ENCODE measurements at places on chromosomes 13 and 19.

- DNase-seq: no peak
Measured at GRCh38 chr19:4557144-4557970, 2.1 kb downstream of the SEMA6B start.

GRCh38 chr19:43555185-43555770 is 20.0 kb downstream of the XRCC1 start:
- DNase-seq: peak; percentile 83

DNA sequence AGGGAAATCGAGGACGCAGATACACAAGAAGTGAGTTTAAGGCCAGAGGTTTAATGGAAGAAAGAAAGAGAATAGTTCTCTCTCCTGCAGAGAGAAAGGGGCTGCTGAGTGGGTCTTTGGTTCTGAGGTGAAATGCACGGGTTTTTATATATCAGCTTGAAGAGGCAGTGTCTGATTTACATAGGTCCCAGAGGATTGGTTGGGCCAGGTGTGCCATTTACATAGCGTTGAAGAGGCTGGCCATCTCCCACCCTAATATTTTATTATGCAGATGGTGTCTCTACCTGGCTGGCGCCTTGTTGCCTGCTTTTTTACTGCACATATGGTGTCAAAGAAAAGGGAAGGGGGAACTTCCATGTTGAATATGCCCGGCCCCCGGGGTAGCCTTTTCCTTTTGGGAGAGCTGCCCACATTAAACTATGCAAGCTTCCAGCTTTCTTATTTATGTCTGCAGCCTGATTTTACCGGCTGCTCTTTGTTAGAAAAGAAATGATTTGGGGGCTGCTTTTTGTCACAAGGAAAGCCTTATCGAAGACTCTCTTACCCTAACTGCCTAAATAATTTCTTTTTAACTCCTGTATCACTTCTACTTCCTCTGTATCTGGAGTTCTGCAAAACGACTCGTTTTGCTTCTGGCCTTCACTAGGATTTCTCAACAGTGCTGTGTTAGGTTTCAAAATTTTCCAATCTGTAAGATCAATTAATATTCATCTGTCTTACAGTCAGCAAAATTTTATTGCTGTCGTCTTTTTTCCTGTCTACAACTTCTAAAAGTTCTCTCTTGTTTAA is 268.5 kb downstream of the B3GLCT start:
- peak; percentile 32 for DNase-seq

DNA sequence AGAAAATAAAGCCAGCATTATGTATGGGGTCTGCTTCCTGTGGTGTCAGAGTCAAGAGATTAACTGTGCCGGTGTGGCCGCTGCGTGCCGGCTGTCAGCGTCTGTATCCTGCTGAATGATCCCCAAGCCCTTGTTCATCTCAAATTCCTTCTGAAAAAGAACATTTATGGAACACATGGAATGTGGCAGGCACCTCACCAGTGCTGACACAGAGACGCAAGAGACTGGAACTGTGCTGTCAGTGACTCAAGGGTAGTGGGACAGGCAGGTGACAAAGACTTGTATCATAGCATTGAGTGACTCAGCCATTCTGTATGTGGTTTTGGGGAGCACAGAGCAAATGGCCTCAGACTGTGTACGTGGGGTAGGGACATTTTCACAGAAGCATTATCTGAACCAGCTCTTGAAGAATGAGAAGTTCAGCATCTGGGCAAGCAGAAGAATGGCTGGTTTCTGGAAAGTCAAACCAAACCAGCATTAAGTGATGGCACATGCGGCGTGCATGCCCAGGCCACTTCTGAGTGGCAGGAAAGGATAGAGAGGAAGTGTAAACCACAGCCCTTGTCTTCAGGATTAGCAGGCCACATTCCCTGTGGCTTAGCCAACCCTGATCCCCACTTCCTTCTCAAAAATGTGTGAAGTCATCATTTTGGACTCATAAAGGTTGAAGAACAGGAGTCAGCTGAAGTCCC is 54.0 kb upstream of the IRS2 start:
- no peak for DNase-seq

- peak; percentile 46 for DNase-seq
Measured at GRCh38 chr19:14434543-14435319, 1.6 kb downstream of the PKN1 start.

GRCh38 chr19:2983351-2984214 is 6.2 kb downstream of the TLE6 start:
- peak; percentile 86 for DNase-seq

- no peak for DNase-seq
Measured at GRCh38 chr13:36666477-36667229, 7.2 kb upstream of the SERTM1 start.

GRCh38 chr13:44198826-44199225 is 174.8 kb upstream of the SERP2 start:
- DNase-seq: no peak

GRCh38 chr19:36136964-36137686 is 2.7 kb upstream of the CAPNS1 start:
- DNase-seq: no peak

- DNase-seq: no peak
Measured at GRCh38 chr13:37089495-37089894, 16.0 kb downstream of the CSNK1A1L start.

DNA sequence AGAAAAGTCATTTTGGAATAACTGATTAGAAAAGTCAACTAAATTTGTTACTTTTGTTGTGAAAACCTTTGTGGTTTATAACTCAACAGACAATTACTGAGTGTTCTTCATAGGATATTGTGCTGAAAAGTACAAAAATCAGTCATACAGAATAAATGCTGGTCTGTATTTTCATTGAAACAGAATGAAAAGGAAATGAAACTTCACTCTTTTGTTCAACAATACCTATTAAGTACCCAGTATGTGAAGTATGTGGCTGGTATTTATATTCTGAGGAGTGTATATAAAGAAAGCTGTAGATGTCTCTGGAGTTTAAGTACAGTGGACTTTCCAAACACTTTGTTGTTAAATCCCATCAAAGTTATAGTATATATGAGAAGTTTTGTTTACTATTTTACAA is 828.4 kb upstream of the ATXN8OS start:
- no peak for DNase-seq

GRCh38 chr13:40656358-40656757 is 10.1 kb downstream of the FOXO1 start:
- DNase-seq: no peak

DNA sequence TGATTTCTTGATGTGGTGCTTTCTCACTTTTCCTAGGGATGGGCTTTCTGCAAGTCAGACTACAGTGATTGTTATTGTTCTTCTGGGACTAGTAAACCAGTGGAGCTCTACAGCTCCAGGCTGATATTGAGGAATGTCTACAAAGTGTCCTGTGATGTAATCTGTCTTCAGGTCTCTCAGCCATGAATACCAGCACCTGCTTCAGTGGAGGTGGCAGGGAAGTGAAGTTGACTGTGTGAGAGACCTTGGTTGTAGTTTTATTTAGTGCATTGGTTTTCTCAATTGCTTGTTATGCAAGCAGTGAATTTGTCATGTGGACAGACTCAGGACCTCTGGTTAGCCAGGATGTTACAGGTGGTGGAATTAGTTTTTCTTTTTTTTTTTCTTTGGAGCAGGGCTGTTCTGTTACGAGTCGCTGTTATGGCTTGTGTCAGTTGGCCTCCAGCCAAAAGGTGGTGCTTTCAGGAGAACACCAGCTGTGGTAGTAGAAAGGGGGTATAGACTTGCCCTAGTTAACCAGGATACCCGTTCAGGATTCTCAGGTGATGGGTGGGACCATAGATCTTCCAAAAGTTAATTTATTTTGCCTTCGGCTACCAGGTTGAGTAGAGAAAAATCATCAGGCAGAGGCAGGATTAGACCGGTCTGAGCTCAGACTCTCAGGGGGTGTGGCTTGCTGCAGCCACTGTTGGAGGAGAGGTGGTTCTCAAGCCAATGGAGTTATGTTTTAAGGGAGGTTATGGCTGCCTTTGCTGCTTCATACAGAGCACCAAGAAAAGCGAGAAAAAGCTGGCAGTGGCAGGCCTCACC is 11.9 kb upstream of the ZNF675 start:
- DNase-seq: peak; percentile 1

GRCh38 chr19:17963936-17964691 is 2.8 kb upstream of the KCNN1 start:
- no peak for DNase-seq

- DNase-seq: no peak
Measured at GRCh38 chr19:57905258-57905657, 11.1 kb downstream of the ZNF417 start.

- DNase-seq: no peak
Measured at GRCh38 chr13:109126891-109127641, 497.7 kb downstream of the MYO16 start.

- DNase-seq: no peak
Measured at GRCh38 chr13:49563516-49563915, 21.8 kb downstream of the RCBTB1 start.

- DNase-seq: no peak
Measured at GRCh38 chr13:32577032-32577431, 9.2 kb upstream of the PDS5B start.

GRCh38 chr19:48668332-48668731 is 4.5 kb downstream of the NTN5 start:
- no peak for DNase-seq

DNA sequence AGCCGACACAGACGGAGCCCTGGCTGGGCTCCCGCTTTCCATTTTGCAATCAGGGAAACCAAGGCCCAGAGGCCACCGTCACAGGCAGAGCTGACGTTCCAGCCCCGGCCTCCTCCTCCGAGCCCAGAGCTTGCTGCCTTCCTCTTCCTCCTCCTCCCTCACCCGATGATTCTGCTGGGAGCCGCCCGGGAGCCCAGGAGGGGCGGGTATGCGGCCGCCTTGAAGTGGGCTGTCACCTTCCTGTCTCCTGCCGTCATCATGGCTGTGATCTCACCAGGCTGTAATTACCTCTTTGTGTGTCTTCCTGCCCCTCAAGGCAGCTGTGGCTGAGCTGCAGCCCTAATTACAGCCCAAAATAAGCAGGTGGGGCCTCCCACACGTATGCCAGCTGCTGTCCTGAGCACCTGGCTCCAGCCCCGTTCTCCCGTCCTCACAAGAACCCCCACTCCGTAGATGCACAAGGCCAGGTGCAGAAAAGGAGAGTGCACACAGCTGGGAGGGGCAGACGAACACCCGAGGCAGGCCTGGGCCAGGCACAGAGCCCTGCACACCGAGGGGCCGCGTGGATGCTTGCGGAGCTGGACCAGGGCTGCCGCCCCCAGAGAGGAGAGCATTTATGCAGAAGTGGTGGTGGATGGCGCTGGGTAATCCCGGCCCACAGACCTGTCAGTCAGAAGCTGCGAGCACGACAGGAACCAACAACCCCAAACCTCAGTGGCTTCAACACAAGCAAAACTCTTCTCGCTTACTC is 4.0 kb downstream of the TPGS1 start:
- peak; percentile 76 for DNase-seq

DNA sequence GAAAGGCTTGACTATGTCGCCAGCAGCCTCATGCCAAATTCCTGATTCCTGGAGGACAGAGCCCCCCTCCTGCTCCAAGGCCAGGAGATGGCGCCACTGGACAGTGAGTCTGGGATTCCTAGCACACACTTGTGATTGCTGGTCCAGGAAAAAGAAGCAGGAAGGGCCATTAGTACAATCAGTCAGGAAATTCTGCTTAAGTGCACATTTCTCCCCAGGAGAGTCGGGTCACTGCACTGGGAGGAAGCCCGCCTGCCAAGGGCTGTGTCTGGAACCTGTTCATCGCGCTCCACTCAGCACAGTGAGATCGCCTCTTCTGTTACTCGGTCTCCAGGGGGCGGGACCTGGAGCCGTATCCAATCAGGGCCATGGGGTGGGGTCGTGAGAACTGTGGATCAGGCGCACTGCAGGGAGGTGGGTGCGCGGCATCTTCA is 65.1 kb downstream of the ZNF823 start:
- peak; percentile 73 for DNase-seq

DNA sequence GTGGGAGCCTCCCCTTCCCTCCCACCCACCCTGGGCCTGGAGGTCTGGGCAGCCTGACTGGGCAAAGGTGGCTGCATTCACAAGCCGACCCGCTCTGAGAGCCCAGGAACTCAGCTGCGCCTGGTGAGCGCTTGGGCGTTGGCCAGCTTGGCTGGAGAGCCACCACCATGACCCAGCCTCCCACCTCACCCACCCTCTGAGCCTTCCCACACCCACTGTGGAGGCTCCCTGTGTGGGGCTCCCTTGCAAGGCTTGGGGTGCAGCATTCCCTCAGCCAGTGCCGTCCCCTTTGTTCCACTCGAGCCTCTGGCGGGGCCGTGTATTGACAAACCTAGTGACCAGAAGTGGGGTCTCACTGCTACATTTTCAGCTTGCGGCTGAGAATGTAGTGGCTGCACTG is 15.0 kb upstream of the QTRT1 start:
- DNase-seq: no peak

- DNase-seq: no peak
Measured at GRCh38 chr13:75761369-75761768, 125.2 kb downstream of the LMO7 start.

GRCh38 chr13:79908381-79908780 is 427.4 kb downstream of the NDFIP2 start:
- no peak for DNase-seq

DNA sequence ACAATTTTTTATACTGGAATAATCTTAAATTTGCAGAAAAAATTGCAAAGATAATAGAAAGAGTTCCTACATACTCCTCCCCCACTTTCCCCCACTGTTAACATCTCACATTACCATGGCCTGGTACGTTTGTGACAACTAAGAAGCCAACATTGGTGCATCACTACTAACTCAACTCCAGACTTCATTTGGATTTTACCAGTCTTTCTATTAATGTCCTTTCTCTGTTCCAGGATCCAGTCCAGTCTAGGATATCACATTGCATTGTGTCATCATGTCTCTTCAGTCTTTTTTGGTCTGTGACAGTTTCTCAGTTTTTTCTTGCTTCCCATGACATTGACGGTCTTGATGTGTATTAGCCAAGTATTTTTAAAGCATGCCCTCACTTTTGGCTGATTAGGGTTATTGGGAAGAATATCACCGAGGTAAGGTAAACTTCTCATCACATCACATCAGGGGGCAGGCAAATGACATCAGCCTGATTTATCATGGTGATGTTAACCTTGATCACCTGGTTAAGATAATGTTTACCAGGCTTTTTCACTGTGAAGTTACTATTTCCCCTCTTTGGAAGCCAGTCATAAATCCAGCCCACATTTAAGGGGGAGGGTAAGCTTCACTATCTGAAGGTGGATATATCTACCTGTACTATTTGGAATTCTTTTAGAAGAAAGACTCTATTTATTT is 322.1 kb downstream of the ENOX1 start:
- DNase-seq: no peak
